ENCODE measurements at places on chromosomes 7 and 10.

GRCh38 chr10:95394161-95394880 is 103.5 kb upstream of the PDLIM1 start:
- no peak for DNase-seq

DNA sequence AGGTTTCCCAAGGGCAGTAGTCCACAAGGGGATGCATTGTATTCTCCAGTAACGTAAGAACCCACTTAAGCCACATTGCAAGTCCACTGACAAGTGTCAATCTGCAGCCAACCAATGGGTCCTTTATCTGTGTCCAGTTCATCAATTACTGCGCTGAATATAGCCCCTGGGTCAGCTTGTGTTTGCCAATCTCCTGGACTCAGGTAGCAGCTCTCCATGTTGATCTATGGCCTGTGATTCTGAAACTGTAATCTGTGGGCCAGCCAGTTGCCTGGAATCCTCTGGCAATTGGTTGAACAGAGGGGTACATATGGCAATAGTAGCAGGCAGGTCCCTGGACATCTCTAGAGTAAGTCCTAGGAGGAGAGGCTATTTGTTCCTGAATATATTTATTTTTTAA is 8.8 kb upstream of the TMEM248 start:
- no peak for DNase-seq

DNA sequence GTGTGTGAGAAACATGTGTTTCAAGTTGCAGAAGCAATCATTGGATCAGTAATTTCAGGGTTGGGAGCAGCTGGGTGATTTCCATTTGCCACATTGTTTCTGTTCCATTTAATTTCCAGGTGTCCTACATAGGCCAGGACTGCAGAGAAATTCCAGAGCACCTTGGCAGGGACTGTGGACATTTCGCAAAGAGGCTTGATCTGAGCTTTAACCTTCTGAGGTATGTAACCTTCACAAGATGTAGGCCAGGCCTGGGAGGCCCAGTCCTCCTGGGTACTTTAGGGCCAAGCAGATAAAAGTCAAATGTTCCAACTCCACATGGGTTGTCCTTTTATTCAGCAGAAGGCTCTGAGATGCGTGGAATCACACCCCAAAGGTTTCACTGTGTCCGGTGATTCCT is 6.9 kb downstream of the LRMDA start:
- no peak for DNase-seq

DNA sequence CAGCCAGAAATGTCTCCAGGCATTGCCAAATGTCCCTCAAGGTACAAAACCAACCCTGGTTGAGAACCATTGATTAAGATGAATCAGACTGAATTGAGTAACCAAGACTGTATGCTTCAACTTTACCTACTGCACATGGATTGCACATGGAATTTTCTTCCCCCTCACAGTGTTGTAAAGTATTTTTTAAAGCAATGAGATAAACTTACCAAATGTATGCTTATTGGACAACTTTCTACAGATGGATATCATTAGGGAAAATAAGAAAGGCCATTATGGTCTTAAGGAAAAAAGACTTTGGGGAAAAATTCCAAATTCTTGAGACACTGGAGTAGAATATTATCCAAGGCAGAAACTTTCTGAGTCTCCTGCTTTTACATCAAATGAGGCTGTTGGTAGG is 20.9 kb upstream of the MTPN start:
- no peak for DNase-seq

- no peak for DNase-seq
These were observed 39.6 kb downstream of the SORCS3 start for GRCh38 chr10:104680467-104681401.

DNA sequence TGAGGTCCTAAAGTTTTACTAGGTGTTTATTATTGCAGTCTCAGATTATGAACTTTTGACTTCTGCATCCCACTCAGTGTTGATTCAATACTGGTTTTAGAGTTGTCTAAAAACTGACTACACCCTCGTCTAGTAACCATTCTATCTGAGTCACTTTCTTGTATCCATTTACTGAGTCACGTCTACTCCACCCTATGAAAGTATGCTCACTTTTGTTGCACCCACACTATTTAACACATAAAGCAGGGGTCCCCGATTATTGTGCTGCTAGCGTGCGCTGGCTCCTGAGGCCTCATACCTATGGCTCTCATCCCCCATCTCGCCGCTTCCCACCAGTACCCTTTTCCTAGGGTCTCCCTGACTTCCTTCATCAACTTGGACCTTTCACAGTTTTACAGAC is 2.0 kb downstream of the SAMD9 start:
- no peak for DNase-seq

DNA sequence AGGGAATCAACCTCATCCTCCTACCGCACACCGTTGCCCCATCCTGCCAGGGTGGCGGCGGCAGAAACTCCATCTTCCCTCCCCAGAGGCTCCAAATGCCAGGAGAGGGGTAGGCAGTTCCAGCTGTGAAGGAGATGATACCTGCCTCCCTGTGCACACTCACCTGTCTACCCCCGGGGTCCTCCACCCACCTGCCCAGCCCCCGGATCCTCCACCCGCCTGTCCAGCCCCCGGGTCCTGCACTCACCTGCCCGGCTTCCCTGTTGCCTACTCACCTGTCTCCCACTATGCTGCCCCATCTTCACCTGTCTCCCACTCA is 13.4 kb upstream of the DNAAF5 start:
- DNase-seq: no peak

Measured in CD8-positive, alpha-beta memory T cell (primary cell).